ENCODE measurements at places on chromosomes 2 and 18.

GRCh38 chr18:79071503-79072210, 2.5 kb downstream of the ATP9B start:
- DNase-seq = no peak

DNA sequence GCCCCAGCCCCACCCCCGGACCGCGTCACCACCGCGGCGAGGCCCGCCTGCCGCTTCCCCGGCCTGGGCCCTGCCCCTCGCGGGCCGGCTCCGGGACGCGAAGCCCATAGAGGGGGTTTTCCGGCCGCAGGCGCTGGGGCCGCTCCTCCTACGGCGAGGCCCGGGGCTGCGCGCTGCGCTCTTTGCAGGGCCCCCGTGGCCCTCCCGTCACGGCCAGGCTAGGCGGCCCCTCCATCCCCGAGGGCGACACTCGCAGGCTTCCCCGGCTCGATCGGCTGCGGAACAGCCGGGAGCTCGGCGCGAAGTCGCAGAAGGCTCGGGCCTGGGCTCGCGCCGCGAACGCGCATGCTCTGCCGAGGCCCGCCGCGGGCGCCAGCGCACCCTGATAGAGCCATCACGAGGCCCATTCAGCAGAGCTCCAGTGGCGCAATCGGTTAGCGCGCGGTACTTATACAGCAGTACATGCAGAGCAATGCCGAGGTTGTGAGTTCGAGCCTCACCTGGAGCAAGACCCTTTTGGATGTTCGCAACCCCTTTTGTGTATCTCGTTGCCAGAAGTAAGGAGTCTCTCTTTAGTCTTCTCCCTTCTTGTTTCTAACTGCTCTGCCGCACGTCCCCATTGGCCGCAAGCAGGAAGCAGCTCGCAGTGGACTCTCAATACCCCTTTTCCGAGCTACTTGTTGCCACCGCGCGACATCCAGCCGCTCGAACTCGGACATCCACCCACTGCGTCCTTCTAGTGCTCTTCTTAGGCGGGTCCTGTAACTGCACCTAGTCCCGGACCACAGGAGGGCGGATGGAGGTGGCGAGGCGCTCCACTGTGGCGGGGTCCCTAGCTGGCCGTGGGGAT, 18.0 kb upstream of the HAAO start:
- DNase-seq = peak; percentile 90

GRCh38 chr2:66698576-66699239, 263.8 kb downstream of the MEIS1 start:
- DNase-seq = no peak

GRCh38 chr2:55898386-55899040, 25.1 kb downstream of the EFEMP1 start:
- no peak for DNase-seq

DNA sequence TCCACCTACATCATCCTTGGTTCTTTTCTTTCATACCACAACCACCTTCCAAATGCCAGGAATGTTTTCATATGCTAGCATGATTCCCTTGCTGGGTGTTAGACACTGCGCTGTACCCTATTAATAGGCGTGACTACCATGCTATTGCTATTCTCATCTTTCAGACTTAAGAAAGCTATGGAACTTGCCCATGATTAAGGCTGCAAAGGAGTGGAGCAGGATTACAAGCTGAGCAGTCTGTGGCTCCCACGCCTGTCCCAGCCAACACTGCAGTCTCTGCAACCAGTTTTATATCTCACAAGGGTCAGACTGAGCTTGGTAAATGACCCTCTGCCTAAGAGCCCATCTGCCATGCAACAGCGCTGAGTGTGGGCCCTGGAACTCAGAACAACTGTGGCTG, 285.7 kb upstream of the POU3F3 start:
- no peak for DNase-seq

DNA sequence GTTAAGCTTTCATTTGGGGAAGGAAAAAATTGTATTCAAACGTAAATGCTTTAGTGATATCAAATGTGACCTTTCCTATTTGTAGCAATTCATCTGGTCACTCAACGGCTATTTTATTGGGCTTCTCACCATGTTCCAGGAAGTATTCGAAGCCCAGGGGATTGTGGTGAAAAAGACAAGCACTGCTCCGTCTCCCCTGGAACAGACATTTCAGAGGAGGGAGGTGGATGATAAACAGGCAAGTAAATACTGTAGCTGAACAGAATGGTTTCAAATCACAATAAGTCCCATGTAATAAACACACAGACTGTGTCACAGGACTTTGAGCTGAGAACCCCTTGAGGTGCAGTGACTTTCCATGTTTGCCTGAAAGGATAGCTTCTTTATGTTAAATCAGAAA, 464.7 kb upstream of the HNRNPA3 start:
- peak; percentile 24 for DNase-seq

- DNase-seq = no peak
These were observed 148.0 kb downstream of the SMAD7 start for GRCh38 chr18:48802543-48803290.

GRCh38 chr18:63329431-63330145, 10.0 kb upstream of the BCL2 start:
- DNase-seq = no peak

DNA sequence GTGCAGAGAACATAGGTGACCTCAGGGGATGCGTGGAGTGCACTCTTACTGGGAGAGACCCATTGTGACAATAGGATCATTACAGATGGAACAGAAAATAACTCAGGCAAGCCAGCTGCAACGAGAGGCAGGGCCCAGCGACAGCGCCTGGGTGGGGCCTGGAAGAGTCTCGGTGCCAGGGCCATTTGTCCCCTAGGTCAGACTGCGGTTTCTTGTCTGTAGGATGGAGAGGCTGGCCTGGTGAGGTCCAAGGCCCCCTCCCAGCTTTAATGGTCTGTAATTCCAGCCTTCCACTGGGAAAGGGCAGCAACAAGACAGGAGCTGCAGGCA, 208.6 kb upstream of the APCDD1 start:
- DNase-seq = no peak

DNA sequence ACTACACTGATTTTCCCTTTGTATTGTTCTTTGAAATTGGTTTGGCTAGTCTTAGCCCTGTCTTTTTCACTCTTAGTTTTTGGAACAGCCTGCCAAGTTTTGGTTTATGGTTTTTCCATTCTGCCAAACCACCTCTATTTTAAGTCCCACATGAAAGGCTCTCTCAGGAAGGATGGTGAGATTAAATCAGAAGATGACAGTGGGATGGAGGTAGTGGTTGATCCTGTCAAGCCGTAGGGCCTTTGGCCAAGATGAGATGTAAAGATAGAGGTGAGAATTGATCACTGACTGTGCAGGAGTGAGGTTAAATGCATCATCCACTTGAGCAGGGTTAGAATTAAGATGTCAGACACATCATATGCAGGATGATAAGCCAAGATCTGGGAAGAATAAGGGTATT, 948.5 kb downstream of the SLC4A3 start:
- DNase-seq = no peak

DNA sequence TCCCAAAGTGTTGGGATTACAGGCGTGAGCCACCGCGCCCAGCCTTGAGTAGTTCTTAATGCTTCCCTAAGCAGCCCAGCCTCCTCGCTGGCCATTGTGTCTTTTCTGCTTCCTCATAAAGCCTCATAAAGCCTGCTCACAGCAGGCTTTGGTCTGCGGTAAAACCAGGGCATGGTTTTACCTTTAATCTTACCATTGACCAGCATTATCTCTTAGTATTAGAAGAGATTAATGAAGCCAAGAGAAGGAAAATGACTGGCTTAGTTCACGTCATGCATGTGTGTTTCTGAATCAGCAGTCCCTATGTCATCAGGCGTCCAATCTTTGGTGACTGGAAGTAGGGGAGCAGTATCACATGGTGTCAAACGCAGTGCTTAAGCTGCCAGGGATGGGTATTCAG, 14.9 kb upstream of the CDCA7 start:
- no peak for DNase-seq

GRCh38 chr2:114614592-114614991, 172.2 kb downstream of the DPP10 start:
- DNase-seq = no peak

DNA sequence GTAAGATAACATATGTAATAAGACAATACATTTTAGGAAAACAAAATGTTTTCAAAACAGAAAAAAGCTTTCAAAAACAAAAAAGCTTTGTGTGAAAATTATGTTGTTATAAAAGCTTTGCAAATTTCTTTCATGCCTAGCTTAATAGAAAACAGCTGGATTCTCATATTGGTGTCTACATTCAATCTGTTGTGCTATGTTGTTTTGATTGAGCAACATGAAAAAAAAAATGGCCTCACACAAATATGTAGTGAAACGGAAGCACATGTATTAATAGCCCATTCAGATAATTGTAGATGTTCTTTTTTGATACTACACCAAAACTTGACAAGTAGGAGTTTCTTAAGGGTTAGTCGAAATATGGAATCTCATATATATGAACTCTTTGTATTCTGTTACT, 197.5 kb downstream of the ZEB2 start:
- DNase-seq = no peak

DNA sequence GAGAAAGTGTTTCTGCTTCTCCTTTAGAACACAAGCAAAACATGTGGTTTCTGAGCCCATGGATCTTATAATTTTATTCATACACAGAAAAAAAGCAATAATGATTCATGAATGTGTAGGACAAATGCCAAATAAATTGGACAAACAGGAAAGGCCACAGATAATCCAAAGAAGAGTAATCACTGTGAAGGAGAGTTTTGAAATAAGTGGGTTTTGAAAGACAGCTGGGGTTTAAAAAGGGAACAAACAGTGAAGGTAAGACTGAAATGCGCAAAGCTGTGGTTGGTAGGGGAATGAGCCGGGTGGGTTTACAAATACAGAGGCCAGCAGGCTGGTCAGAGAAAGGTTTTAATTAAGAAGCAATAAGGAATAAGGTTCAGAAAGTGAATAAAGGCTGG, 50.0 kb upstream of the MBOAT2 start:
- no peak for DNase-seq

DNA sequence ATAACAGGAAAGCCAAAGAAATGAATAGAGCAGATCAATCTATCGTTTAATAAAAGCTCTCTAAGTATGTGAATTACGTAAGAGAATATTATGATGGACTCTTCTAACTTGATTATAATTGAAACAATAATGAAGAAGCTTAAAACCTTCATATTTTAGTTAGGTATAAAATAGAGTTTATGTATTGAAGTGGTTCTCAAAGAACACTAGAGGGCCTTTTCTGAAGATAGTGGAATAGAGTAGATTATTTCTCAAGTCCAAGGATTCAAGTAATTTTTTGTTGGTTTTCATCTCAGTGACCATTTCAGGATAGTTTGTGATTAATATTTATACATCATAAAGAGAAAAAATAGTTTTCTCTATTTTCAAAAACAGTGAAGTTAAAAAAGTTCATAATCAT, 97.7 kb downstream of the NBEAL1 start:
- DNase-seq = no peak

DNA sequence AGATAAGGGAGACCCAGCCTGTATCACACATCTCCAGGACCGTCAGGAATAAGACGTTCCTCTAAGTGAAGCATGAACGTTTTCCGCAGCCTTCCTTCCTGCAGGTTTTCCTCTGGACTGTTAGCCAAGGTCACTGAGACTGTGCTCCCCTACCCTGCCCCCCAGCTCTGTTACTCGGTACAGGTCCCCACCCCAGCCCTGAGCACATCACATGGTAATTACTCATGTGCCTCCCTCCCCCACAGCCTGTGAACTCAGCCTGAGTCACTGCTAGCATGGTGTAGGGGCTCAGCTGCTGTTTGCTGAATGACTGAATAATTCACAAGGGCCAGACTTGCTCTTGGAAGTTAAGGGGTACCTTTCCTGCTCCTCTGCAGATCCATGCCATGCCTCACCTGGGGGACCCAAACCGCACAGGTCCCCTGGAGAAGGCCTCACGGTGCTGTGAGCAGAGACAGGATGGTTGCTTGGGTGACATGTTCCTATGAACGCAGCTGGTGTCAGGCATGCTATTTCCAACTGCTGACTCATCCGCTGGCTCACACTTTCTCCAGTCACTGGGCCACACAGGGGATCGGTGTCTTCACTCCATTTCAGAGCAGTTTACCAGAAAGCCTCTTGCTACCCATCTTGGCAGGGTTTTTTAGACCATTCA, 88.2 kb downstream of the PLB1 start:
- peak; percentile 64 for DNase-seq

GRCh38 chr2:72934683-72935610, 17.6 kb downstream of the EMX1 start:
- no peak for DNase-seq

DNA sequence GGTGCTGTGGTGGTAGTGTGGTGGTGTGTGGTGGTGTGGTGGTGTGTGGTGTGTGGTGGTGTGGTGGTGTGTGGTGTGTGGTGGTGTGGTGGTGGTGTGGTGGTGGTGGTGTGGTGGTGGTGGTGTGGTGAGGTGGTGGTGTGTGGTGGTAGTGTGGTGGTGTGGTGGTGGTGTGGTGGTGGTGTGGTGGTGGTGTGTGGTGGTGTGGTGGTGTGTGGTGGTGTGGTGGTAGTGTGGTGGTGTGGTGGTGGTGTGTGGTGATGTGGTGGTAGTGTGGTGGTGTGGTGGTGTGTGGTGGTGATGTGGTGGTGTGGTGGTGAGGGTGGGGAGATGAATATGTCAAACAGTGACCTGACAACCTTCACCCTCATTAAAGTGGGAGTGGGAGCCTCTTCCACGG, 55.6 kb upstream of the DLGAP1 start:
- no peak for DNase-seq

DNA sequence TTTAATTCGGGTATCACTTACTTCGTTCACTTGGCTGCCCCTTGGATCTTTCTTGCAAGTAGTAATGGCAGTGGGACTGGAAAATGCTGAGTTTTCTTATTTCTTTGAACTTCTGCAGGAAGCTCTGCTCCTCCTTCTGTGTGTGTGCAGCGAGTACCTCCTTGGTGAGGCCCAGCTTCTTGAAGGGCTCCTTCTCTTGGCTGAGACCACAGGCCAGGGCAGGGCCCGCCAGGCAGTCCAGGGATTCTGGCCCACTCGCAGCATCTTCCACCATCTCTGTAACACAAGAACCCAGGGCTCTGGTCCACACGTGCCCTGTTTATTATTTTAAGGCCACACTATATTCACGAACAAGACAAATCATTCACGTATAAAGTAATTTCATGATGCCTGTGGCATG, 15.8 kb upstream of the HES6 start:
- DNase-seq = no peak

DNA sequence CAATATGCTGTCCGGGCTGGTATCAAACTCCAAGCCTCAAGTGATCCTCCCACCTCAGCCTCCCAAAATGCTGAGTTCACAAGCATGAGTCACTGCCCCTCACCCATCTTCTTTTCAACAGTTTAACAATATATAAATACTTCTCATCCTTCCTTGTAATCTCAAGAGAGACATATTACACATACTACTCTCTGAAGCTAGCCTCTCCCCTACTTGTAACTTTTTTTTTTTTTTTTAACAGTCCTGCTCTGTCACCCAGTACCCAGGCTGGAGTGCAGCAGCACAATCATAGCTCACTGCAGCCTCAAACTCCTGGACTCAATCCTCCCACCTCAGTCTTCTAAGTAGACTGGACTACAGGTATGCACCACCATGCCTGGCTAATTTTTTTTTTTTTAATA, 5.7 kb downstream of the GFPT1 start:
- no peak for DNase-seq

- DNase-seq = no peak
These were observed 879.9 kb downstream of the DCC start for GRCh38 chr18:53219853-53220252.

All from forelimb muscle (tissue), 1 donor.